ENCODE measurements at places on chromosomes 6 and 20.

DNA sequence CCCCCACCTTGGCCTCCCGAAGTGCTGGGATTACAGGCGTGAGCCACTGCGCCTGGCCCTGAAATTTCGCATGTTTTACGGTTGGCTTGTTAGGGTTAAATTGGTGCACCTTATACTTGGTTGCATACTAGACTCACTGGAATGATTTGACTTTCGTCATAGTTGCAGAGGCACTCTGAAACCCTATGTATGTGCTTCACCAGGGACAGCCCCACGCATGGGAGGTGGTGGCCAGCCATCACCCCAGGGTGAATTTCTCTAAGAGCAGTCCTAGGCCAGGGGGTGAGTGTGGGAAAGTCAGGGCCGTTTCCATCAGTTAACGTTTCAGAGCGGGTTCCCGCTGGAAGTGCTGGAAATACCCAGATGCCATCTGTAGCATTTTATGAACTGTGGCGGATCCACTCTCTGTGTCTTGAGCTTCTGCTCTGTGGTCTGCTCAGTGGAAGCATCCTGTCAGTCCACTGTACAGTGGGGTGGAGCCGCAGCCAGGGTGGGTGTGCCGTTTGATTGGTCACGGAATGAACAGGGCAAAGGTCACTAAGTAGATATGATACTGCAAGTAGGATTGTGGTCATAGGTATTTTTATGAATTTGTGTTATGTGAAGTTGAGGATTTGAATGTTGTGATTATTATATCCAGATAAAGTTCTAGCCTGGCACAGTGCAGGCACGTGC, 13.2 kb downstream of the DNAJC5 start:
- DNase-seq, result no peak

DNA sequence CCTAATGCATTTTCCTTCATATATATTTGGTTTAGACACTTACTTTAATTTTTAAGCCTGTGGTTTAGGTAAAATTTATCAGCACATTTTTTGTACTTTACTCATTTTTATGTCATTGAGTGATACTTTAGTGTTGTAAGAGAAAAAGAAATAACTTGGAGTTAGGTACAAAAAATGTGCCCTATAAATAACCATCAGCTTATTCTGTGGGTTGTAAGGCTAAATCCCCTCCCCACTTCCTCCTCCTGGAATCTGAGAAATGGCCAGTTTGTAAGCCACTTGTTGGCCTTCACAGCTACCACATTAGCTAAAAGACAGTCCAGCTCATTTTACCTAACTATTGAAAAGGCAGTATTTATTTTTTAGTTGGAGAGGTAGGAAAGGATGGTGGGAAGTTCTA, 576.3 kb downstream of the PKHD1 start:
- no peak for DNase-seq

DNA sequence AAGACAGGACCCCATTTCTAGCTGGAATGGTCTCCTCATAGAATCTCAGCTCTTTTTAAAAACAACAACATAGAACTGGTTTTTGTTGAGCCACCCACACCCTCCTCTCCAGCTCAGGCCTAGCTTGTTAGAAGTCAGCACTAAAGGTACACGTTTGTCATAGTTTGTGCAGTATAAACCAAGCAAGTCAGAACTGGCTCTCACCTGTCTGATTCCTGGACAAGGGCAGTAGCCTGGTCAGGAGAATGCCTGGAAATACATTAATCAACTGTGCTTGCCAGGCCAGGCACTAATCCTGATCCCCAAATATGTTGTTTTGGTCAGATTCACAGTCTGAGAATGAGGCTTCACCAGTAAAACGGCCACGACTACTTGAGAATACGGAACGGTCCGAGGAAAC, 296.7 kb downstream of the ZFAND3 start:
- no peak for DNase-seq

DNA sequence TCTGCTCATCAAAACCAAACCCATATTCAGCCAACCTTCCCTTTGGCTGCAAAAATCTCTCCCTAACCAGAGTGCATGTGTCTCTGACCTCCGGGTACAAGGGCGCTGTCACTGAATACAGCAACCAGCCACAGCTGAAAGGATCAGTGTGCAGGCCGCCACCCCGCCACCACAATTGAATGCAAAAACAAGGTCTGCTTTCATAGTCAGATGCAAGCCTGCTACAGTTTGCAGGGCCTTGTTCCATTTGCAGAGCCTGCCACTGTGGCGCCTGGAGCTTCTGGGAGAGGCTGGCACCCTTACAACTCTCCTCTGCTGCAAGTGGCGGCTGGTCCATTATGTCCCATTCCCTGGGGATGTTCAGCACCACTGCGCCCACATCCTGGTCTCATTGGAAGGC, 23.5 kb downstream of the MDGA1 start:
- no peak for DNase-seq

DNA sequence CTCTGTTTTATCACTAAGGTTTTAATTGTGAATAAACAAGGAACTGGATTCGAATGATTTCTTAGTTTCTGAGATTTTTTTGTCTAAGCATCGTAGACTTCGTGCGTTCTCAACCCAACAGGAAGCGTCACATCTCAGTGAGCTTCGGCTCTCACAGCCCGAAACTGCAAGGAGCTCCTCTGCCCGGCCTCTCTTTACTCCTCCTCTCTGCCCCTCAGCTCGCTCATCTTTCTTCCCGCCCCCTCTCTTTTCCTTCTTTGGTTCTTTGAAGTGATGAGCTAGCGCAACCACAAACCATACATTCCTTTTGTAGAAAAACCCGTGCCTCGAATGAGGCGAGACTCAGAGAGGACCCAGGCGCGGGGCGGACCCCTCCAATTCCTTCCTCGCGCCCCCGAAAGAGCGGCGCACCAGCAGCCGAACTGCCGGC, 480 bp upstream of the NT5E start:
- peak; percentile 33 for DNase-seq

DNA sequence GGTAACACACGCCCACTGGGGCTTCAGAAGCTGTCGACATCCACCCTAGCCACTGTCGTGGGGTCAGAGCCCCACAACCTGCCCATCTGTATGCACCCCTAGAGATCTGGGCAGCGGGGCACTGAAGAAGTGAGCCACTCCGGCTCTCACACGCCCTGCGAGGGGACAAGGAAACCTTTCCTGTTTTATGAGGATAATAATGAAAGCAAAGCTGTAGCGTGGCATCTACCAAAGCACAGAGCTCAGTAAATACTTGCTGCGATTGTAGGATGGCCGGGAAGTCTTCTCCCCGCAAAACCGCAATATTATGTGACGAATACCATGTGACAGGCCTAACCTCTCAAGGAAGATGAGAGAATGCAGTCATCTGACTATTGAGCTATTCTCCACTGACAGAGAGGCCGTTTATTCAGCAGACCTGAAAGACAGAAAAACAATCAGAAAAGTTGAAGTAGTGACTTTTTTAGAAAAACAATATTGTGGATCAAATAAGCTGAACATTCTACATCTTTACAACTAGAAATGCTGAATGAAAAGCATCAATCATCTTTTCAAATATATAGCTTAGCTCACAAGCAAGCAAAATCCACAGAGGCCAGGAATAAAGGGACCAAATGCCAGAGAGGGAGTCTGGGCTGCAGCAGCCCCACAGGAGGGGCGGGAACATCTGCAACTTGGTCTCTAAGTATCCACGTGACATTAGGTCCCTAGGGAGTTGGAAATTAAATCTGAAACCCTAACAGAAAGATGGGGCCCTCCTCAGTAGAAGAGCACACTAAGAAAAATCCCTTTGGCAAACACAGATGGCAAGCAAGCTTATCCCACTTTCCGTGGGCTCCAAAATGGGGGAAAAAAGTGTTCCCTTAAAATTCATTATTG, 207.8 kb downstream of the TTLL2 start:
- no peak for DNase-seq

GRCh38 chr20:35001596-35002362, 46.1 kb downstream of the MYH7B start:
- DNase-seq, result no peak

- DNase-seq, result no peak
Measured at GRCh38 chr6:11650025-11650696, 112.6 kb downstream of the TMEM170B start.

DNA sequence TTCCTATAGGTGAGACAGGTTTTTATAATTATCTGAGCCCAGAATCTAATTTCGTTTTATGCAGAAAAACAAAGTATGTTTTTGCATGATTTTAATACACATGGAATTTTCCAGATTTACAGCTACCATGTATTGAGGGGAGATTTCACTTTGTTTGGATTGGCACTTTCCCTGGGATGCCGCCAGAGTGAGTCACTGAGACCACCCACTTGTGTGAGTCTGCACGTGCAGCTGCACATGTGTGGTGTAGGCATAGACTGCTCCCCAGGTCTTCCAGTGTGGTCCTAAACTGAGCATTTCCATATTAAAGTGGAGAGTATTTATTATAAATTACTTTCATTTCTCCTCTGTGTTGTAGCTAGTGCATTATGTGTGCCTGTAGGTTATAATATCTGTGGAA, 186.8 kb downstream of the UBE3D start:
- DNase-seq, result no peak

DNA sequence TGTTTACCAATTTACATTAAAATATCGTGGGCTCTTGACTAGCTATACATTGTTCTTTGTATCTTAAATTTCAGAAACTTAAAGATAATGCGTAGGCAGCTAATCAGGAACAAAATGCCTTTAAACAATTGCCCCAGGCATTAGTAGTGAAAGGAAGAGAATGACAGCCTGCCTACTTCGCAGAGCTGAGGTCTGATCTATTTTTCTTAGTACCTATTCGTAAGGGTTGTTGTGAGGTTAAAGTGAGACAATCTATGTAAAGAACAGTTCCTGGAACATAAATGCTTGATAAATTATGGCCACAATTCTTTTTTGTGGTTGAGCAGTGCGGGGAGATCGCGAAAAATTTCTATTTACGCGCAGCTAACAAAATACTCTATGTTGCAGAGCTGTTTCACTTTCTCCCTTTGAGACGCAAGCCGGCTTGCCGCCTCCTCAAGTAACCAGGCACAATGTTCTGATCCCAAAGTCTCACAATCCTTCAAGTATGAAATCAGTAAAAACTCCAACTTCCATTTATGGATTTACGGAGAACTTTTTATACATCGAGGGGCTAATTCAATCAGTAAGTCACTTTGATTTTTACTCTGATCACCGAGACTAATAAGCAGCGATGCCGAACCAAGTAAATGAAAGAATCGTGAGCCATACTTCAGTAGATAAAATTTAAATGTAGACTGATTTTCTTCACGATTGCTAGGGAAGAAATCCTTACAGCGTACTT, 878 bp upstream of the PNRC1 start:
- peak; percentile 61 for DNase-seq

DNA sequence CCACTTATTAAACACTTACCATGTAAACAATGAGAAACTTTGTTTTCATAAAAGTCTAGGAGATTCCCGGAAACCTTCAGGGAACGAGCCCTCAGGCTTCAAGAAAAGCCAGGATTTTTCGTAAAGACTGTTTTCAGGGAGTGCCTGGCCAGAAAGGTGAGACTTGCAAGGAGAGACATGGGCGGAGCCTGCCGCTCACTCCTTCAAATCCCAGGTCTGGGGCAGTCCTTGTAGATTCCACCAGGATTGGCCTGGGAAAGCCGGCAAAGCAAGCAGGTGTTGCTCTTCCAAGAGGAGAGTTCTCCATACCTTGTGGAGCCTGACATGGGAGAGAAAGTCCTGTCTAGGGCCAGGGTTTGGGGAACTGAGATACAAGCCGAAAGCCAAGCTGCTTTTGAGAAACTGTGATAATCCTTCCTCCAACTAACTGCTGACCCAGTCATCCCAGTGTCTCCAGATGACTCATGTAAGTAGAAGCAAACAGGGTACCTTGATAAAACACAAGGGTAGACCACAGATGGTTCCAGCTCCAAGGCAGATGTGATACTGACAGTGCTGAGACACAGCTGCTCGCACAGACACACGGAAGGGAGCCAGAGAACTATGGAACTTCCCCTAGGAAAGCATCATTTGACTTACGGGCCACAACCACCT, 69.4 kb upstream of the NAA20 start:
- peak; percentile 70 for DNase-seq

- DNase-seq, result peak; percentile 58
Measured at GRCh38 chr6:16316741-16317251, 78.4 kb downstream of the GMPR start.

- no peak for DNase-seq
Measured at GRCh38 chr20:45487231-45487635, 17.7 kb downstream of the WFDC2 start.

DNA sequence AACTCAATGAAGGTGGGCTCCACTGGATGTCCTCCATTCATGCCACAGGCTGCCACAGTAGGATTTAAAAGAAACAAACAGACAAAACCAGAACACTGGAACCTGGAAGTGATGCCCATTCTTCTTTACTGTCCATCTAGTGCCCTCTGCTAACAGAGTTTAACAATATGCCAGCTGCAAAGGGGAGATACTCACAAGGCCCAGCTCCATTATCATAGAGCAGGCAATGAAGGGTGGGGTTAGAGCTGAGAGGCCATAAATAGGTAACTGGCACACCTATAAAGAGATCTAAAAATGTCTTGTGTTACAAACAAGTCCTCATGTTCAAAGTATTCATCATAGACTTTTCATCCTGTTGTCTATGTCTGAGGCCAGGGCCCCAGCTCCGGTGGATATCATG, 75.6 kb downstream of the SOD2 start:
- DNase-seq, result no peak

Data from activated CD4-positive, alpha-beta T cell treated with anti-CD3 and anti-CD28 coated beads, Interleukin-2, Interleukin-6, amounts not matched to agents 100 ng/mL and 50 ng/mL, durations not matched to agents 16 hours and 8 hours (primary cell).